ENCODE measurements at places on chromosomes 12 and 14.

GRCh38 chr12:29455087-29455486, 42.4 kb downstream of the OVCH1 start:
- no peak for ATAC-seq

GRCh38 chr12:83027021-83027723, 340.5 kb downstream of the TMTC2 start:
- ATAC-seq, result no peak

DNA sequence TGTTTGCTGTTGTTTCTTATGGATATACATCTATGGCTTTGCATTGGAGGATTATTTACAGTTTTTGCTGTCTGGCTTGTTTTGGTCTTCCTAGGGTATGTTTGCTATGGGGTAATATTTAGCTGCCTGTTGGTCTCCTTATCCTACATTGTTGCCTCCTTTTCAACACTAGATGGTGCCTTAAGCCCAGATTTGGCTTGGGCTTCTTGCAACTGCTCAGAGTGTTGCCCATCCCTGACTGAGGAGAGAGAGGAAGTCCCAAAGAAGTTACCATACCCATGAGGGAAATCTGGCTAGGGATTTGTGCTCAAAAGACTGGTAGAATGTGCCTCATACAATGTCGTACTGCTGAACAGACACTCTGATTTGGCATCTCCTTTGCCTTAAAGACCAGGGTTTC, 94.6 kb upstream of the MUCL1 start:
- no peak for ATAC-seq

- no peak for ATAC-seq
Observed at GRCh38 chr12:4196805-4197420, 76.6 kb upstream of the CCND2 start.

GRCh38 chr14:66143387-66144112, 342.6 kb upstream of the CCDC196 start:
- ATAC-seq, result no peak

- ATAC-seq, result no peak
Observed at GRCh38 chr12:100279607-100280244, 12.7 kb downstream of the SCYL2 start.
